ENCODE measurements at places on chromosomes 7 and 10.

DNA sequence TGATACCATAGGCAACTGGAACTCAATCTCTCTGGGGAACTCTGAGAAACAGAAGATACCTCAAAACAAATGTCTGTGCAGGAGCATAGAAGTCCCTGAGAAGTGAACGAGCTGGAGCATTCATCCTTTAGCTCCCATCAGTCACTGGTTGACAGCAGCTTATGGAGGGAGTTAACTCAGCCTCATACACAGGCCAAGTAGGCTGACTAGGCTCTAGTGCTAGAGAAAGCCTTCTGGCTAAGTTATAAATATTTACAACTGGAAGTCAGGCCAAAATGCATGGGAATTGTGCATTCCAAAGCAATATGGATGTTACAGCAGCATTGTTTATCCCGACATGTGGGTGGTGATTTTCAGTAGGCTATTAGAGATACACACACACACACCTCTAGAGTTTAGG is 66.5 kb downstream of the ANK3 start:
- DNase-seq, result no peak

DNA sequence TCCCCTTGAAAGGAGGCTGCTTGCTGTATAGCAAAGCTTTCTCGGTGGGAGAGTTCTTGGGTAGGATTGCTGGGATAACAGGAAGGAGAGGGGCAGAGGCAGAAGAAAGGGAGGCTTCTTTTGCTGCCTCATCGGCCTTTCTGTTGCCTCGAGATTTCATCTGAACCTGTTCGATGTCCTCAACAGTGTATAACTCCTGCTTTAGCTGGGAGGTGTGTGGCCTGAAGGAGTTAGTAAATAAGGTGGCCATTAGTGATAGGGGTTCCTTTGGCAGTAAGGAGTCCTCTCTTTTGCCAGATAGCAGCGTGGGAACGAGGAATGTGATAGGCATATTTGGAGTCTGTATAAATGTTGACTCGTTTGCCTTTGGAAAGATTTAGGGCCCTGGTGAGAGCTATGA is 20.0 kb downstream of the SCIN start:
- no peak for DNase-seq

- DNase-seq, result no peak
Observed at GRCh38 chr7:27128034-27128433, 2.5 kb downstream of the HOXA4 start.

DNA sequence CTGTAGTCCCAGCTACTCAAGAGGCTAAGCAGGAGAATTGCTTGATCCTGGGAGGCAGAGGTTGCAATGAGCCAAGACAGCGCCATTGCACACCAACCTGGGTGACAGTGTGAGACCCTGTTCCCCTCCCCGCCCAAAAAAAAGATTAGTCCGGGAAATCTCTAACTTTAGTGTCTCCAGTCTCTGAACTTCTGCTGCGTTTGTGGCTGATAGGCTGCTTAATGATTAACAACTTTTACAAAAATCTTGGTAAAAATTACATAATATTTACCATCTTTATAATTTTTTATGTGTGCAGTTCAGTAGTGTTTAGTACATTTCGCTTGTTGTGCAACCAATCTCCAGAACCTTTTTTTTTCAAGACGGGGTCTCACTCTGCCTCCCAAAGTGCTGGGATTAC is 9.7 kb upstream of the PLAU start:
- DNase-seq, result no peak

GRCh38 chr10:12741360-12741804 is 260.1 kb downstream of the CCDC3 start:
- DNase-seq, result no peak

DNA sequence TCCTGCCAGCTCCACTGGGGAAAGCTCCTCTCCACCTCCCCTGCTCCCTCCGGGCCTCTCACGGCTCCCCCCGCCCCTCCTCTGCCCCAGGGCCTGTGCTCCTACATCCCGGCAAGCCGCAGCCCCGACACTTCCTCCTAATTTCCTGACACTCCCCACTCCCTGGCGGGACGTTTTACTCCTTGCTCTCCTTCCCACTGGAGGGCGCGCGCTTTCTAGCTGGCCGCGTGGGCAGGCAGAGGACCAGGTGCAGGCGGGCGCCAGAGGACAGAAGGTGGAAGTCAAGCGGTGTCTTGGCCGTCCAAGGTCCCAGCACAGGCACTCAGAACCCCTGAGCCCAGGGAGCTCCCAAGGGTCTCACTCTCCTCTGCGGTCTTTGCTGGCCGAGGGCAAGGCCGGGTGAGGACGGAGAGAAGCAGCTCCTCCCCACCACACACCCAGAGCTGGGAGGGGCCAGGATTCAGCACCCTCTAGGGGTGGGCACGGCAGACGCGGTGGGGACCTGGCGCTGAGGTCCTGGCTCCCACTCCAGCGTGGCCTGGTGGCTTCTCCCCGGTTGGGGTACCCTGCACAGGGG is 19.1 kb downstream of the ADAM8 start:
- DNase-seq, result no peak

GRCh38 chr7:39882148-39882784 is 67.8 kb upstream of the CDK13 start:
- DNase-seq, result no peak

DNA sequence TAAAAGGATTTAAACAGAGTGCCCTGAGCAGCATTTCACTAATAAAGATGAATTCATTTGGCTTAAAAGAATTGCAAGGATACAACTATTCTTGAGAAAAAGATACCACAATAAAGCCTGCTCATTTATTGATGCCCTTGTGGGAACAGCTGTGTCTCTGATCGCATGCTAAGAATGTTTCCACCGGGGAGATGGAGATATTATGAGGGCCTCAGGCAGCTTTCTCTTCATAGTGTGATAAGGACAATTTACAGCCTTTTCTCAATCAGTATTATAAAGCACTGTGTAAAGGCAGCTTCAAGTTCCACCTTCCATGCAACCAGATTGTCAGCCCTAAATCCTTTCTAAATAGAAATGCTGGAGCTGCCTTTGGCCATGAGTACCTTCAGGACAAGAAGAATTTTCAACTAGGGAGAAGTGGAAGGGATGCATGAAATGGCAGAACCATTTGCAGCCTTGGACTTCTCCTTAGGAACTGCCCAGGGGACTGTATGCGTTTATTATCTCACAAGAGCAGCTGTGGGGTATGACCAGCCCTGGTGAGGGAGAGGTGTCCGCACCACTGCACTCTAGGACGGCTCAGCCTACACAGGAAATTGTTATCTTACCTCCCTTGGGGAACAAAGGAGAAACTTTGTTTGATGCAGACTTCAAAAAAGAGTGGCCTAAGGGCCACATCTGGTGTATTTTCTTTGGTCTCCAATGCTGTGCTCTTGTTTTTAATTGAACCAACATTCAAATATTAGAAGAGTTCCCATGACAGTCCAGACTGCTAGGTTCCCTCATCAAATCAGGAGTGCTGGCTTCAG is 116.9 kb upstream of the PCGF5 start:
- DNase-seq, result no peak

- no peak for DNase-seq
Observed at GRCh38 chr7:7793921-7794320, 75.5 kb upstream of the RPA3 start.

GRCh38 chr7:27386581-27386980 is 144.0 kb downstream of the EVX1 start:
- no peak for DNase-seq

DNA sequence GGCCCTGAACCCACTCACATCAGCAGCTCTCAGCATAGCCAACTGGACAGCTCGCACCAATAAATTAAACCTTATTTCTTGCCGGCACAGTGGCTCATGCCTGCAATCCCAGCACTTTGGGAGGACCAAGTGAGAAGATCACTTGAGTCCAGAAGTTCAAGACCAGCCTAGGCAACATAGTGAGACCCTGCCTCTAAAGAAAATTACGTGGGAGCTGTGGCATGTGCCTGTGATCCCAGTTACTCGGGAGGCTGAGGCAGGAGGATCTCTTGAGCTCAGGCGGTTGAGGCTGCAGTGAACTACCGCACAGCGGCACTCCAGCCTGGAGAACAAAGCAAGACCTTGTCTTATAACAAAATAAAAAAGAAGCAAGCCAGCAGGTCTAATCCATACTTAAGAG is 75.7 kb downstream of the SEPTIN14 start:
- DNase-seq, result no peak

DNA sequence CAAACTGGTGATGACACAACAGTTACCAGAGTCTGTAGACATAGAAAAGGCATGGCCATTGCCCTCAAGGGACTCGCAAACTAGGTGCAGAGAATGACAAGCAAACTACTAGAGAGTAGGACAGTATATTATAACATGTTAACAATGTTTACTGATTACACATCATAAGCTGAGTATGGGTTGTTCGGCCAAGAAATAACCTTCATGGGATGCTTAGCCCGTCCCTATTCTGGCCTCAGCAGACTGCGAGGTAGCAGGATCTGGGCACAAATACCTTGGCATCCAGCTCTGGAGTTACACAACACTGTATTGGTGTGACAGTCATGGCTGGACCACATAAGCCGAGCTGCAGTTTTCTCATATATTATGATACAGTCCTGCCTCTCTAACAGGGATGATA is 51.4 kb downstream of the ABCB4 start:
- DNase-seq, result no peak

GRCh38 chr10:97207131-97207530 is 21.4 kb upstream of the SLIT1 start:
- DNase-seq, result no peak

DNA sequence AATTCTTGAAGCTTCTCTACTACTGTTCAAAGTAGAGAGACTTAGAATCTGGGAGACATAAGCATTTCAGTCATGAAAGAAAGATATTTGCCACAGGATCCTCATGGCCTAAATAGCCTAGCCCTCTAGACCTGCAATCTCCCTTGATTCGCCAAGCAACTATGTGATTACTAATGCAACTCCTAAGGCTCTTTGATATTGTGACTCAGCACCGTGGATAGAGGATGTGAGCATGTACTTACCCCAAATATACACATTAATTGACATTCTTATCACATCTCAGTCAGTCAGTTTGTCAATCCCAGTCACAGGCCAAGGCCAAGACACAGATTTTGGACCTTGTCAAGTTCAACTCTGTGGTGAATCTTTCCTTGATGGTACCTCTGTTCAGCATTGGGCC is 42.6 kb downstream of the GPR37 start:
- DNase-seq, result no peak

GRCh38 chr7:35647171-35647574 is 47.8 kb downstream of the HERPUD2 start:
- DNase-seq, result no peak

- DNase-seq, result no peak
Observed at GRCh38 chr7:111330235-111330523, 232.1 kb downstream of the IMMP2L start.

DNA sequence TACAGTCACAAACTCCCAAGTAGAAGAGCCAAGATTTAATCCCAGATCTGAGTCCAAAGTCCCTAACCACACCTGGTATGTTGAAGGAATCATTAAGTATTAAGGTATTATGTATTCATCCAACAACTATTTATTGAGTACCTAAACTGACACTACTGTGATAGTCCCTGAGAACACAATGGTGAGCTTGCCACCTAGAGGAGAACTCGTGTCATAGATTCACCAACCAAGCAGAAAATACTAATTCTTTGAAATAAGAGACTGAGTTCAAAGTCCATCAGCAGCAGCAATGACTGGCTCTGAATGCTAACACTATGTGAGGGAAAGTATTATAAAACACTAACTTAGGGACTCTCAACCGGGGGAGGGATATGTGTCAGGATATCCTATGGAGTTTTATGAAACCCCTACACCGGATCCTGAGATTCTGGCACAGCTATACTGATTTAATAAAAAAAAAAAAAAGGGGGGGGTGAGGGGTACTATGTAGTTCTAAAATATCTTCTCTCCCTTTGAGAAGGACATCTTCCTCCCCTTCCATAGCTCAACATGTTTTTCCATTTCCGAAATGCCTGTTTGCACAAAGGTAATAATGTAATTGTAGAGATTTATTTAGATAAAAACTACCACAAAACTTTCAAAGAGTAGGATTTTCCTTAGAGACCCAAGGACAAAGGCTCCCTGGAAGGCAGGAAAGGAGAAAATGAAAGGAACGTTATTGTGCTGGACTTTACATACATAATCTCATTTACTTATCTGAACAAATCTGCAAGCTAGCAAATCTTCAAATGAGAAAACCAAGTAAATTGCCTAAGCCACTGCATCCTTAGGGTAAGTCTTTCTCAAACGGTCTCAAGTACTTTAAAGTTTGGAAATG is 1.6 kb downstream of the NCOA4 start:
- peak; percentile 55 for DNase-seq

- peak; percentile 50 for DNase-seq
Observed at GRCh38 chr7:92695308-92696261, 105.4 kb upstream of the FAM133B start.

GRCh38 chr10:70866424-70866823 is 21.9 kb downstream of the PCBD1 start:
- no peak for DNase-seq

GRCh38 chr7:47454974-47455871 is 126.7 kb downstream of the TNS3 start:
- DNase-seq, result no peak

DNA sequence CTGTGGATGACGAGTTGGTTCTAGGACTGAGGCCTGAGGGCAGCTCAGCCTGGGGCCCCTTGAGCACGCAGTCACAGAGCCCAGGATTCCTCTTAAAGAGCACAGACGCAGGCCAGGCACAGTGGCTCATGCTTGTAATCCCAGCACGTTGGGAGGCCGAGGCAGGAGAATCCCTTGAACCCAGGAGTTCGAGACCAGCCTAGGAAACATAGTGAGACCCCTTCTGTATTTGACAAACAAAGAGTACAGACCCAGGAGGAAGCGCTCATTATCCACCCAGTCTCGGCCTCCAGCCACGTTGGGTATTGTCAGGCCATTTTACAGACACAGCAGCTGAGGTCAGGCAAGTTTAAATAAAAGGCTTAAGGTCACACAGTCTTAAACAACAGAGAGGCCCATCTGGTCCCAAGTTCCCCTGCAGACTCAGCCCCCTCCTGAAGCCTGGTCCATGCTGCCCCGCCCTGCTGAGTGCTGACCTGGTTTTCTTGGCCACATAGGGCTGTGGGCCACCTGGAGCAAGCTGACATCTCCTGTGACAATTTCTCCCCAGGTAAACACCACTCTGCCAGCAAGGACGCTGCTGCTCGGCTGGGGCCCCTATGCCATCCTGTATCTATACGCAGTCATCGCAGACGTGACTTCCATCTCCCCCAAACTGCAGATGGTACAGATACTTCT is 12.6 kb downstream of the RGR start:
- DNase-seq, result no peak

DNA sequence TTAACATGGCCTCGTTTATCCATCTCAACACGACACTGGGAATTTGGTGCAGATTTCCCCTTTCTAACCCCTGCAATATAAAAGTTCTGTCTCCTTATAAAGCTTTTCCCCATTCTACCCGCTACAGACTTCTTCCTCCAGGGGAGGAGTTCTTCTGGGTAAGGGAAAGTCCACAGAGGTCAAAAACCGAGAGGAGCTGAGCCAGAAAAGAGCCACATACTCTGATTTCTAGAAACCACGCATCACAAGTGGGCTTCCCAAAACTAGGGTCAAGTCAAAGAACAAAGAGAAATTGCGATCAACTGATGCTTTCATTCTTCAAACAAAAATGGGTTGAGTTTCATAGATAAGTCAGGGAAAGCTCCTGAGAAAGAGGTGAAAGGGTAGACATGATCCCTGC is 6.8 kb downstream of the IL6 start:
- no peak for DNase-seq

Data from amniotic stem cell (primary cell).